Pulmonary artery endothelial cell (primary cell): ENCODE measurements at places on chromosomes 11 and 22.

DNA sequence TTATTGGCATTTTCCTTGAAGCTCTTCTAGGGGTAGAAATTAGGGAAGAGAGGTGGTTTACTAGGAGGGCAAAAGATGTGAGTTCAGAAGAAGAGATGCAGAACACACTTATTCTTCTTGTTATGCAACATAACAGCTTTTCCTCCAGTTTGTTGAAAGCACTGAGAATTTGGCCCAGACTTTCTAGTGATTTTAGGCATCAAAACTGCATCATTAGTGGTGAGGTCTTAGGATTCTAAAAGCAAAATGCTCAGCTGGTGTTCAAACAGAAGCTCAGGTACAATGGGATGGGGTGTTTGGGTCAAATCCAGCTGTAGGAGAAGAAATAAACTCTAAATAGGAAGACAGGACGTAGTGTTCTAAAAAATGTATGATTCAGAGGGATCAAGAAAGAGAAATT is 221.1 kb downstream of the OPCML start:
- DNase-seq: no peak

GRCh38 chr11:58465690-58466089 is 23.7 kb upstream of the OR5B12 start:
- DNase-seq: no peak

GRCh38 chr11:116478669-116479668 is 293.8 kb downstream of the BUD13 start:
- DNase-seq: no peak

GRCh38 chr11:79675081-79675480 is 234.3 kb upstream of the TENM4 start:
- DNase-seq: no peak

DNA sequence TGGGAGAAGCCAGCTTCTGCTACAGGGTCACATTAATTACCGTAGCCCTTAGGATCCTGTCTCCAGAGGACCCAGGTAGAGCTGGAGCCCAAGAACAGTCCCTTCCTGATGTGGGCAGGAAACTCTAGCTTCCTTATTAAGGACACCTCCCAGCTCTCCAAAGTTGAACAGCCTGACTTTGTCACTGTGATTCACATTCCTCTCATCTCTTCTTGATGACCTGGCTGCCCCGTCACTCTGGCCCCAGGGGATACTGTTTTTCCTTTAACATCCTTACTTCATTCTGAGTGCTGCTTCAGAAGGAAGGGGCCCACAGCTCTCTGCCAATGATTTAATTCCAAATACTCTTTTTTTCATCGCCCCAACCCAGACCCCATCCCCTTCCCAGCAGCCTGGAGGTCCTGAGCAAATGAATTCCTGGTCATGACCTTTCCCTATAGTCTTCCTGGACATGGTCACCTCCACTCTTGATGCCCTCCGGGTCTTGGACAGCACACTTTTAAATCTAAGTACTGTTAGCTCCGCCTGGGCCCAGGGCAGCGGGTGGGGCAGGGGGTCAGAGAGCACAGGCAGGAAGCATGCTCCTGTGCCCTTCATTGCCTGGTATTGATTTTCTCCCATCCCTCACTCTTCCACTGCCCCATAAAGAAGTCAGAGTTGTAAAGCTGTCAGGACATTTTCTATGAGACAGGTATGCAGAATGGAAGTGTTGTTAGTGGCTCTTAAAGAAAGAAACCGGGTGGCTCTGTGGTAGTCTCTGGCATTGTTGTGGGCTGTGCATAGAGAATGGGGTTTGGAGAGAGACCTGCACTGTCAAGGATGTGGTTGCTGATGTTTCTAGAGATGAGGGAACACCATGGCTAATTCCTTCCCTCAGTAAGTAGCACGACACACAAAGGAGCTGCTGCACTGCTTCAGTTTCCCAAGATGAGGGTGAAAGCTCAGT is 22.3 kb upstream of the SPON1 start:
- DNase-seq: no peak

- DNase-seq: no peak
These were observed 32.4 kb downstream of the MCAM start for GRCh38 chr11:119284344-119285157.

DNA sequence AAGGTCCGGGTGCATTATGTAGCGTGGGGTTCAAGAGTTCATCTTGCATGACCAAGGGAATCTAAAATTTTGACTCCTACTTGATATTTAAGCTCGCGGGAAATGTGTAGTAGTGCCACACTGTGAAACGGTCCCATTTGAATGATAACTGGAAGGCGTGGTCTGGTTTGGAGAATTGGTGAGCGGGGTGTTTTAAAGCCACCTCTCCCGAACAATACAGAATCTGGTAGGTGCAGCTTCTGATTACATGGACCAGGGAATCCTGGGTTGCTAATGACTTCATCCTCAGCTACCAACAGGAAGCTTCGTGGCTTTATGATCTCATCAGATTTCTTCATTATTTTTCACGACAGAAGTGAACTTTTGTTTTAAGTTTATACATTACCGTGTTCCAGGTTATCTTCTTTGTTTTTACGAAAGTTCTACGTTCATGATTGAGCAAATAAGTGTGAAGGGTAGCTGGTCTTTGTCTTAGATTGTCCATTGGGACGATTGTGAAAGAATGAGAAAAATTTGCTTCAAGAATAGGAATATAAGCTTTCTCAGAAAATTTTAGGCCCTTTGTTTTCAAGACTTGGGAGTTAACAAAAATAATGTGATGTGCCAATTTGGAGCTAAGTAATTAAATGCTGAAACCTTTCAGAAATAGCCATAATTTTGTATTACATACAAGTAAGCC is 1.7 kb downstream of the QSER1 start:
- peak; percentile 37 for DNase-seq

DNA sequence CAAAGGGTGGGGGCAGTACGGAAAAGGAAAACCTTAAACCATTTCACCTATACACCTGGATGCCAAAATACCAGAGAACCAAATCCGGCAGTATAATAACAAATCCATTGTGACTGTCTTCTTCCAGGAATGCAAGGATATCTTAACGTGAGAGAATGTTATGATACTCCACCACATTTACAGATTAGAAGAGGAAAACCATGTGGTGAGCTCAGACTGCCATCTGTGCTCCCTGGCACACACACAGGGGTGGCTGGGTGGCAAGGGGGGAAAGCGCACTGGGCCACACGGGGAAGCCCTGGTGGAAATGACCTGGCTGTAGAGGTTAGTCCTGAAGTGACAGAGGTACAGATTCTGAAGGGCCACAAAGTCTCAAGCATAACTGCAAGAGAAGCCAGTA is 9.9 kb downstream of the EIF1AD start:
- DNase-seq: no peak

GRCh38 chr11:117908959-117909610 is 20.1 kb downstream of the TMPRSS13 start:
- DNase-seq: no peak

GRCh38 chr11:26473216-26474194 is 98.6 kb downstream of the MUC15 start:
- no peak for DNase-seq

DNA sequence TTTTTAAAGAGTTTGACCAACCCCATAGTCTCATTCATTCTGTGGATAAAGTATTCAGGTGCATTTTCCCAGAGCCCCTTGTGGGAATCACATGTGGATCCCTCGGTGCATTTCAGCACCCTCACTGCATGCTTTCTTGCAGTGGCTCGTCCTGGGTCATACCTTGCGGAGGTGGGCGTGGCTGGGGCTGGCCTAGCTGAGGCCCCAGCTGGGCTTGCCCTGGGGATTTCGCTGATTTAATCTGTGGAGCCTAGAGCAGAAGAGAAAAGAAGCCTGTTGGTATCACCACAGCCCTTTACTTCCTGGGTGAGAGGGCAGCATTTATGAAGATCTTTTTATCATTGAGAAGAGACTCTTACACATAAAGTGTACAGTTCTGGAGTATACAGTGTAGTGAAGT is 53.1 kb downstream of the FBXO7 start:
- no peak for DNase-seq

DNA sequence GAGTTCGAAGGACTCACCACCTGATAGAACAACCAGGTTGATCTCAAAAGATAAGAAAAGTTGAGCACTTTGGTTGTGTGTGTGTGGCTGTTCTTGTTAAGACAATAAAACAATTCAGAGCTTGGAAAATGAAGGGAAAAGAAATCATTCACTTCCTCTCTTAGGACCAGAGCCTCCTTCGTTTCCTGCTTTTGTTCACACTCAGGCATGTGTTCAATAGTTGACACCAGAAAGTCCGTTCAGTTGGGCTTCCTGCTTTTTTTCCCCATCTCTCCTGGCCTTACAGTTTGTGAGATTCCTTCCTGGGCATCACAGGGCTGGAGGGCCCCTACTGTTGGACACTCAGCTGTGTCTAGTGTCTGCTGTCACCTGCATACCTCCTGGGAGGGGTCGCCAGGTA is 48.0 kb downstream of the TSPAN18 start:
- DNase-seq: peak; percentile 71

GRCh38 chr11:105344938-105345337 is 205.4 kb upstream of the CARD18 start:
- DNase-seq: no peak

GRCh38 chr22:36347094-36347493 is 40.7 kb downstream of the MYH9 start:
- DNase-seq: no peak

GRCh38 chr11:60964801-60965200 is 6.7 kb upstream of the CD6 start:
- DNase-seq: no peak

DNA sequence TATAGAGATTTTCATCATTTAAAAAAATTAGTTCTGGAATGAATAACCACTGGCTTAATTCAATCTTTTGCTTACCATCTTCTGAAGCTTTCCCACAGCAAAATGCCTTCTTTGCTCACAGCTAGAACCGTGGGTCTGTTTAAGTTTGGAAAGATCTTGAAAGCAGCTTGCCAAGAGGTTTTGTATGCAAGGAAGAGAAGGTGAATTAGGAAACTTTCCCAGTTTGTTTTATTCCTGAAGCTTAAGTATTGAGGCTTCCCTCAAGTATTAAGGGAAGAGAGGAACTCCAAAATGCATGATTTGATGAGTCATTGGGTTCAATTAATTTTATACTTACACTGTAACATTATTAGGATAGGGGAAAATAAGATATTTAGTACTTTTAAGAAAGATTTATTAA is 1.9 kb upstream of the ARHGEF12 start:
- DNase-seq: no peak

DNA sequence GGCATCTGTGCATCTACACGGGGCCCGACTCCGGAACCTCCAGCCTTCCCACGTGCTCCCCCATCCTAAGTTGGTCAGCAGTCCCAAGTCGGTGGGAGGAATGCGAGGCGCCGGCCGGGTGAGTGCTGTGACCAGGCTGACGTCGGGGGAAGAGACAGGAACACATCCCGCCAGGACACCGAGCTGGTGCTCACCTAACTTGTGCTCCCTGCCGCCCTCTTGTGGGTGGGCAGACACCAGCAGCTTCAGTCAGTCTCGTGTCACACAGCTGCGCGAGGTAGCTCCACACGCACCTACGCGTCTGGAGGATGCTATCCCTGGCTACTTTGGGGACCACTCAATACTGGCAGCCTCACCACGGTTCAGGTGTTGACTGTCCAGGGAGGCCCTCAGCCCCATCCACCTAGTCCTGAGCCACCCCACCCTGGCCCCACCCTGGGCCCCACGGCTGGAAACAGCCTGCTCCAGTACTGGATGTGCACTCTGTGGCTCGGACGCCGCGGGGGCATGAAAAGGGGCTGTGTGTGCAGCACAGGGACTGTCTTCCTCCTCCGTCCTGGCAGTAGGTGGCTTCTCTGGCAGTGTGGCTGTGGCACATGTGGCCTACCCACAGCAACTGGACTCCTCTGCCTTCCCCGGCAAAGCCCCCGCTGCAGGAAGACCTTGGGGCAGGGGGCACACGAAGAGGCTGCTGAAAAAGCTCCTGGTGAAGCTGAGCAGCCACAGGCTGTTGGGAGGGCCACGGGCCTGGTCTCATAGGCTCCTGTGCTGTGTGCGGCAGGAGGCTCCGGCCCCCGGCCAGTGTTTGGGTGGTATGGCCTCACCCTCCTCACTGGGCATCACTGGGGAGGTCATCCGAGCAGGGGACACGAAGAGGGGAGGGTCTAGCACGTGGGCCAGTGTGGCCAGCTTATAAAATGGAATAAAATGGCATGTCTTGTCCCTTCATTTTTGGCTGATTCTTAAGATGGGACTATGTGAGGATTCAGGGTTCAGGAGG is 11.2 kb upstream of the BID start:
- no peak for DNase-seq

DNA sequence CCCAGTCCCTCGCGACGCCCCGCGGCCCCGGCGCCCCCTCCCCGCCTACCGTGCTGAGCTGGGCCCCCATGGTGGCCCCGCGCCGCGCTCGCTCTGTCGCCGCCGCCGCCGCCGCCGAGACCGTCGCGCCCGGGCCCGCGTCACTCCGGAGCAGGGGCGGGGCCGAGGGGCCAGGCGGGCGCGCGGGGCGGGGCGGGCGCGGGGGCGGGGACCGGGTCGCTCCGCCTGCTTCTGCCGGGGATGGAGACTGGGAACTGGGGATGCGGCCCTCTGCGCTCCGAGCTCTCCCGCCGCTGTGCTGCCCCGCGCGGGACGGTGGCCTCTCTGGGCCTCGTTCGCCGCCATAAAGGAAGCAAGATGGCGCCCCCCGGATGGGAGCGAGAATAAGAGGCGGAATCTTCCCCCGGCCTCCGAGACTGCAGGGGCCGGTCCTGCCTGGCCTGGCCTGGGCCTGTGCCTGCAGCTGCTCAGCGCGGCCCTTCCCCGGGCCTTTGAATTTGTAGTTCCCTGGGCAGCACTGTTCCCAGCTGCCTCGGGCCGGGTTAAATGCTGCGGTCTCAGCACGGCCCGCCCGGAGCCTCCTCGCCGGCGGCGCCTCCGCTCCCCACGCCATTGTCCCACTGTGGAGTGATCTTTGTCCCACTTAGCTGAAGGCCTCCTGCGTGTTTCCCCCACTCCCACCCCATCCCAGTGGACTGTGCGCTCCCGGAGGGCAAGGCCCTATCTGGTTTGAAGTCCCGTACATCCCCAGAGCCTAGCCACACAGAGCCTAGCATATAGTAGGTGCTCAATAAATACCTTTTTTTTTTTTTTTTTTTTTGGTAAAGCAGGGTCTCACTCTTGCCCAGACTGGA is at the start of gene CYB5R3:
CYB5R3 (minus strand) TSS at position 147 of the 854 bp plus-strand sequence; CDS start at position 70, 77 bp downstream.
- DNase-seq: peak; percentile 39

DNA sequence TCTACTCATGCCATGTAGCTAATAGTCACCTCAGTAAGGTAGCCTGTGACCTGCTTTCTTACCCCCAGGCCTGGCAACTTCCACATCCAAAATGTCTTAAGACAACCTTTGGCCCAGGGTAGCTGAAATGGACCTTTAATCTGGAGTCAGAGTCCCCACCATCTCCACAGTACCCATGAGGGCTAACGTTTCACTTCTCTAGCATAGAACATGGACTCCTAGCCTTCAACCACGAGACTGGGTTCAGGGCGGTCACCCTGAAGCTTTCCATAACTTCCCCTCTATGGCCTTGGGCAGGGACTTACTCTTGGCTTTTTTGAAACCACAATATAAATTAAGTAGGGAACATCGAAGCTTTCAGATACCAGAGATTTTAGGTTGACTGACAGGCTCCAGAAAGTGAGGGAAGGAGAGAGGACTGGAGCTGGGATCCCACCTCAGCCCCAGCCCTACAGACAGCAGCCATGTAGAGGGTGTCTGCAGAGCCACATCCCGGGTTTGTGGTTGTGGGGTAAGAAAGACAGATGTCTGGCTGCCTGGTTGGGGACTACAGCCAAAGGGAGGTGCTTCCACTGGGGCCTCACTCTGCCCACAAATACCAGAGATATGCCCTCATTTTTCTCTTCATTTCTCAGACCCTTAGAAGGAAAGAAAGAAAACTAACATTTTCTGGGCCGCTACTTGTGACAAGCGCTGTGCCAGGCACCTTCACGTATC is 2.6 kb downstream of the TBC1D10A start:
- DNase-seq: no peak

GRCh38 chr22:29146091-29146560 is 59.6 kb upstream of the EMID1 start:
- DNase-seq: no peak
